ENCODE measurements at places on chromosomes 6 and 20. TPM values are rescaled to one million over a fixed set of nuclear protein-coding genes. Genes with fewer than 3 reads are reported as not detected.

The NHLRC1 gene
- 0.15 TPM for total RNA-seq

GRCh38 chr6:32085759-32086459 is 23.2 kb downstream of the TNXB start:
- H3K27me3 ChIP-seq: peaks cover 67% of the 10 kb centered on the region
- no peak overlapping the region for H3K4me3 ChIP-seq
- peaks cover 15% of the 10 kb centered on the region for H3K4me1 ChIP-seq

DNA sequence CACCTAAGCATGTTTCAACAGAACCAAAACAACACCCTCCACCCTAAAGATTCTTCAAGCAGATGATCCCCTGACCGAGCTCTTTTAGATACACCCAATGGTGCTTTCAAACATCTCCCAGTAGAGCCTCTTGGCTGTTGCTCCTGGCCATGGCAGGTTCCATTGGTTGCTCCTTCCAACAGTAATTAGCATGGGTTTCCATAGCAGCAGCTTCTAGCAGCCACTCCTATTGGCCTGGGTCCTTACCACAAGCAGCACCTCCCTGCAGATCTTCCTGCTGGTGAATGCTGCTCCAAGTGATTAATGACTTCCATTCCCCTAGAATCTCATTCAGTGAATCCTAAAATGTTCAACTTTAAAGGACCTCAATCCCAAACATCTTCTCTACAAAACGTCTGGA is 13.9 kb downstream of the CCN2 start:
- no peak overlapping the region for H3K27ac ChIP-seq
- H3K4me1 ChIP-seq: no peaks in the 10 kb centered on the region
- no peak overlapping the region for H3K4me3 ChIP-seq
- no peaks in the 10 kb centered on the region for H3K36me3 ChIP-seq
- peaks cover 3% of the 10 kb centered on the region for H3K27me3 ChIP-seq

The OOEP gene
- 0.68 TPM for total RNA-seq

DNA sequence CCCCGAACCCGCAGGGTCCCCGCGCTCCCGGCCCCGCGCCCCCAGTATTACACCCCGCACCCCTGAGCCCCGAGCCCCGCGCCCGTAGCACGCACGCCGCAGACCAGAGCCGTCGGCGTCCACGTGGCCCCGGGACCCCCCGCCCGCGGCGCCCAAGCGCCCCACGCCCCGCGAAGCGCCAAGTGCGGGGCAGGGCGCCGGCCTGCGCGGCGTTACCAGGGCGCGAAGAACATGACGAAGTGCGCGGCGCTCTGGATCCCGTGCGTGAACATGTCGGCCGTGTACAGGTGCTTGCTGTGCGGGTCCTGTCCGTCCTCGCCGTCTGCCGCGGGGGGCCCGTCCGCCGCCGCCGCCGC is 312 bp downstream of the TXNDC5 start:
- no peak overlapping the region for H3K4me3 ChIP-seq
- no peak for DNase-seq
- H3K36me3 ChIP-seq: peaks cover 5% of the 10 kb centered on the region

- H3K4me3 ChIP-seq: no peak overlapping the region
- no peaks in the 10 kb centered on the region for H3K4me1 ChIP-seq
- no peak overlapping the region for H3K27ac ChIP-seq
- DNase-seq: no peak
- no peaks in the 10 kb centered on the region for H3K36me3 ChIP-seq
- no peaks in the 10 kb centered on the region for H3K27me3 ChIP-seq
Observed at GRCh38 chr6:10307028-10307427, 107.8 kb downstream of the TFAP2A start.

DNA sequence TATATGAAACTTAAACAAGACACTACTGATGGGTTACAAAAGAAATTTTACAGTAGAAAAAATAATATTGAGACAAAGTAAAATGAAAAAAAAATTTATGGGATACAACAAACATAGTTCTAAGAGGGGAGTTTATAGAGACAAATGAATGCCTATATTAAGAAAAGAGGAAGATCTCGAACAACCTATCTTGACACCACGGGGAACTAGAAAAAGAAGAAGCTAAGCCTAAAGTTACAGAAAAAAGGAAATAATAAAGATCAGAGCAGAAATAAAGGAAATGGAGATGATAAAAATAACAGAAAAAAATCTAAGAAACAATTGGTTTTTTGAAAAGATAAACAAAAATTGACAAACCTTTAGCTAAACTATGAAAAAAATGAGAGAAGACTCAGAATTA is 9.1 kb upstream of the ECHDC1 start:
- H3K4me1 ChIP-seq: no peaks in the 10 kb centered on the region
- no peak overlapping the region for H3K4me3 ChIP-seq
- no peak overlapping the region for H3K27ac ChIP-seq
- no peaks in the 10 kb centered on the region for H3K27me3 ChIP-seq

DNA sequence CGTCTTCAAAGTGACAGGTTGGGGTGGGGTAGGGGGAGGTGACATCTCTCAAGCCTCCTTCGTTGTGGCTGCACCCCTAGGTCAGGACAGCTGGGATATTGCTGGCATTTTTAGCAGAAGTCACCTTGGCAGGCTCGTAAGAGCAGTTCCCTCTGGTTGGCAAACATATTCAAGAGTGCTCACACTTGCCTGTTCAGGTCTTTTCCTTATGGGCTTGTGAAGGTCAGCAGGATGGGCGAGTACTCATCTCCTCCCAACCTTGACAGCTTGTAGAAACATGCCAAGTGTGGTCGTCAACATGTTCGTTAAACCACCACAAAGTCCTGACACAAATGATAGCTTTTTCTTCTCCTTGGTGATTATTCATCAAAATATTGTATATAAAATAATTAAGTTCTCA is 113.6 kb downstream of the HDGFL1 start:
- no peak for DNase-seq
- no peak overlapping the region for H3K27ac ChIP-seq
- H3K36me3 ChIP-seq: no peaks in the 10 kb centered on the region
- no peaks in the 10 kb centered on the region for H3K4me1 ChIP-seq
- no peaks in the 10 kb centered on the region for H3K27me3 ChIP-seq
- no peak overlapping the region for H3K4me3 ChIP-seq

The BIRC7 gene
- not detected for total RNA-seq

- H3K4me1 ChIP-seq: peaks cover 32% of the 10 kb centered on the region
- no peak for DNase-seq
- no peaks in the 10 kb centered on the region for H3K27me3 ChIP-seq
- no peak overlapping the region for H3K4me3 ChIP-seq
- peak overlapping the region; percentile 65 for H3K27ac ChIP-seq
- peaks cover 57% of the 10 kb centered on the region for H3K36me3 ChIP-seq
Observed at GRCh38 chr20:5570452-5570851, 179.7 kb upstream of the SHLD1 start.

The LTA gene
- total RNA-seq: 37.2 TPM
